ENCODE measurements at places on chromosomes 4 and X.

GRCh38 chr4:15293711-15294110 is 134.1 kb upstream of the C1QTNF7 start:
- DNase-seq = no peak

DNA sequence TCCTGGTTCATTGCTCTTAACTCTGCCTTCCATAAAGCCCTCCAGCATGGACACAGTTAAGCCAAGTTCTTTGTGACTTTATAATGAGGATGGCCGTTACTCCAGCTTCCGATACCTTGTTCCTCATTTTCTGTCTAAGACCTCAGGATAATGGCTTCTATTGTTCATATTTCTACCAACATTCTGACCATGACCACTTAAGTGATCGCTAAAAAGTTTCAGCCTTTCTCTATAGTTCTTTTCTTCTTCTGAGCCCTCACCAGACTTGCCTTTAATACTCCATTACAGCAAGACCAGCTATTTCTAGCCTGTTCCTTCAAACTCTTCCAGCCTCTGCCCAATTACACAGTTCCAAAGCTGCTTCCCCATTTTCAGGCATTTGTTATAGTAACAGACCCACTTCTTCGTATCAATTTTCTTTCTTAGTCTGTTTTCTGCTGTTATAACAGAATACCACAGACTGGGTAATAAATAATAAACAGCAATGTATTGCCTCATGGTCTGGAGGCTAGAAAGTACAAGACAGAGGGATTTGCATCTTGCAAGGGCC is 12.3 kb downstream of the RNF175 start:
- no peak for DNase-seq

DNA sequence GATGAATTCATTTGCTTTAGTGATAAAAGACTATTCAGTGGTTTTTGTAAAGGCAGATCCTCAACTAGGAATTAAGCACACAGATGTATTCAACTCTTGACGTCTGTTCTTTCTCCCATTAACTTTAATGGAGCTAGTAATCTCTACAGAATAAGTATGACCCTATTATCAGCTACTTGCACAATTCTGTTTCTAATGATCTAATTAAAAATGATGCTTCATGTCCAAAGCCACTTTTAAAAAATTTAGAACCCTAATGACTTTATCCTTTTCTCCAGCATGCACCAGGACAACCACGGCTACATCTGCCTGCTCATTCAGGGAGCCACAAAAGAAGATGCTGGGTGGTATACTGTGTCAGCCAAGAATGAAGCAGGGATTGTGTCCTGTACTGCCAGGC is 85.4 kb downstream of the CBR4 start:
- DNase-seq = no peak

- no peak for DNase-seq
Observed at GRCh38 chr4:94488670-94489069, 36.9 kb downstream of the PDLIM5 start.

DNA sequence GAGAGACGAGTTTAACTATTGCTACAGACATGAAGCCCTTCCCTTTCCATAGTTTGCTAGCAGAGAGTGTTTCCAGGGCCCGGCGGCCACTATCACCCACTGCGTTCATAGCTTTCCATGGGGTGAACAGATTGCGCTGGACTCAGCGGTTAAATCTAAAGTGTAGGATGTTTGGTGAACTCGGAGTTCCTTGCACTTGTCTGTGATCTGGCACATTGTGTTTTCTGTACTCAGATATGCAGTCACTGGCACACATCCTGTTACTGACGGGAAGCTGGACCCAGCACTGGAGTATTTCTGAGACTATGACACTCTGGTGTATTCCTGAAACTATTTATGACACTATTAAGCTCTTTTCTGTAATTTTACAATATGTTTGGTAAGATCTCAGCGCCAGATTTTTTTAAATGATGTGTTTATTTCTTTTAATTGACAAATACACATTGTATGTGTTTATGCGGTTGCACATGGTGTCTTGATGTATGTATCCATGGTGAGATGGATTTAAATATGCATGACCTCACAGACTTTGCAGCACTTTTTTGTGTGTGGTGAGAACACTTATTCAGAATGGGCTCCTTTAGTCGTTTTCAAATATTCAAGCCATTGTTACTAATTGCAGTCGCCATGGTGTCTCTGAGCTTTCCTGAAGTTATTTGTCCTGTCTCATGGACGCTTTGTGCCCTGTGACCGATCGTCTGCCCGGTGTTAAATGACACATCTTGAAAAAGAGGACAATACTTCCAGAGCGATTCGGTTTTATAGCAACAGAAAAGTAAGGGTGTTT is 14.1 kb downstream of the CD99 start:
- DNase-seq = no peak

DNA sequence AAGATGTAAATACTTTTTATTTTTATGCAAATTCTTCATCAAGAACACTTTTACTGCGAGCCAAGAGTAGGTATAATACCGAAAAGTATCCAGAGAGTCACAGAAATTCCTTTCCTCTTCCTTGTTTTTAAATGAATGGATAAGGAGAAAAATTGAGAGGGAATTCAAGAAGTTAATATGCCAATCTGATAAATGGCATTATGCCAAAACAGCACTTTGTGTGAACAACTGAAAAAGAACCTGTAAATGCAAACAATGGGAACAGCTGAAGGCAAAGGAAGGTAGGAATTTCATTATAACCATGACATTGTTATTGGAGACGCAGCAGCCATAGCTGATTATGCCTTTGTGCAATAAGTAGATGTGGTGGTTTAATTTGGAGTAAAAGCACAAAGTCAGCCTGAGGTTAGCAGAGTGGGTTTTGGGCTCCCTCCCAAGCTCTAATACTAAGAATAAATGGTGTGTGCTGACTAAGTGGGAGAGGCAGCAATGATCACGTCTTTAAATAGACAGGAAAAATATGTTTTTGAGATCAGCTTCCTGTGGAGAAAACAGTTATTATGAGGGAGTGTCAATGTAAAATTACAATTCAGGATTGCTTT is 209.8 kb upstream of the NDST4 start:
- DNase-seq = no peak

- no peak for DNase-seq
Observed at GRCh38 chrX:123834116-123834515, 25.7 kb upstream of the XIAP start.

GRCh38 chrX:108020631-108021030 is 24.2 kb upstream of the VSIG1 start:
- peak; percentile 0 for DNase-seq

DNA sequence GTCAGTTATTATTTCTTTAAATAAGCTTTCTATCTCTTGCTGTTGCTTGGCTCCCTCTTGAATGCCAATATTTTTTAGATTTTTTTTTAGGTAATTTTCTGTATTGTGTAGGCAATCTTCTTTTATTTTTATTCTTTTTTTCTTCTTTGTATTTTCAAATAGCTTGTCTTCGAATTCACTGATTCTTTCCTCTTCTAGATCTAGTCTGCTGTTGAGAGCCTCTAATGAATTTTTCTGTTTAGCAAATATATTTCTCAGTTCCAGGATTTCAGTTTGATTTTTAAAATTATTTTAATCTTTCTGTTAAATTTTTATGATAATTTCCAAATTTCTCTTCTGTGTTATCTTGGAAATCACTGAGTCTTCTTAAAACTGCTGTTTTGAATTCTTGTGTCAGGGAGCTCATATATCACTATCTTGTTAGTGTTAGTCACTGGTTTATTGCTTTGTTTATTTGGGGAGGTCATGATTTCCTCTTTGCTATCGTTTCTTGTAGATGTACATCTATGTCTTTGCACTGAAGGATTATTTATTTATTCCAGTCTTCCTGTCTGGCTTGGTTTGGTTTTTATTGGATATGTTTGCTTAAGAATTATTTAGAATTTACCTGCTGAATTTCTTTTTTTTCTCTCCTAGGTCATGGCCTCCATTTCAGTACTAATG is 39.9 kb upstream of the GPRIN3 start:
- no peak for DNase-seq

GRCh38 chr4:65791812-65792308 is 121.6 kb upstream of the EPHA5 start:
- peak; percentile 43 for DNase-seq

- DNase-seq = no peak
Observed at GRCh38 chrX:48465336-48465933, 4.6 kb downstream of the SLC38A5 start.

DNA sequence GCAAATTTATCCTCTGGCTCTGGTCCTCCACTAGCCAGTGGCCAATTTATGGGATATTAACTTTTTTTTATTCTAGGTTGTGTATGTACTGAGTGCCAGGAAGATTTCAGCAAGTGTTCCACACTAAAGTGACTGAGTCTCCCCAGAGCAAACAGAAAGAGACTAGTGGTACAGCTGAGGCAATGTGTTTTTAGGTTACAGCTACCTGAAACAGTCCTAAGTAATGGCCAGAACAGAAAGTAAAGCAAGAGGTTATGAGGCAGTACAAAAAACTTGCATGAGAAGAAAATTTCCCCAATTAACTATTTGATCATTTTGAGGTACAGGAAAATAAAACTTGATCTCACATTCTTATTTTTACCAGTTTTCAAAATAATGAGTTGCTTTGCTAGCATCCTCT is 31.2 kb downstream of the PRDM8 start:
- DNase-seq = no peak

DNA sequence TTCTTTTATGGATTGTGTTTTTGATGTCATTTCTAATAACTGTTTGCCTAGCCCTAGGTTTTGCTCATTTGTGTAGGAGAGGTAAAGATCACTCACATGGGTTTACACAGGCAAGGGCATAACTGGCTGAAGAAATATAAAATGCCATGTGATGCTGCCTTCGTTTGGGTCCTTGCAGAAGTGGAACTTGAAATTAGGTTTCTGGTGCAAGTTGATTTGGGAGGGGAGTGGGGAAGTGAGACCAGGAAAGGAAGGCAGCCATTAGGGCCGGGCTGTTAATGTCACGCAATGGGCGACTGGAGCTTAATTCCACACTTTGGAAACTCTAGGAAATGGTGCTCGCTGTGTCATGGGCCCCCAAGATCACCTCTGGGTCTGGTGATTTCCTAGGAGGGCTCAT is 14.5 kb downstream of the CLCN4 start:
- DNase-seq = no peak

DNA sequence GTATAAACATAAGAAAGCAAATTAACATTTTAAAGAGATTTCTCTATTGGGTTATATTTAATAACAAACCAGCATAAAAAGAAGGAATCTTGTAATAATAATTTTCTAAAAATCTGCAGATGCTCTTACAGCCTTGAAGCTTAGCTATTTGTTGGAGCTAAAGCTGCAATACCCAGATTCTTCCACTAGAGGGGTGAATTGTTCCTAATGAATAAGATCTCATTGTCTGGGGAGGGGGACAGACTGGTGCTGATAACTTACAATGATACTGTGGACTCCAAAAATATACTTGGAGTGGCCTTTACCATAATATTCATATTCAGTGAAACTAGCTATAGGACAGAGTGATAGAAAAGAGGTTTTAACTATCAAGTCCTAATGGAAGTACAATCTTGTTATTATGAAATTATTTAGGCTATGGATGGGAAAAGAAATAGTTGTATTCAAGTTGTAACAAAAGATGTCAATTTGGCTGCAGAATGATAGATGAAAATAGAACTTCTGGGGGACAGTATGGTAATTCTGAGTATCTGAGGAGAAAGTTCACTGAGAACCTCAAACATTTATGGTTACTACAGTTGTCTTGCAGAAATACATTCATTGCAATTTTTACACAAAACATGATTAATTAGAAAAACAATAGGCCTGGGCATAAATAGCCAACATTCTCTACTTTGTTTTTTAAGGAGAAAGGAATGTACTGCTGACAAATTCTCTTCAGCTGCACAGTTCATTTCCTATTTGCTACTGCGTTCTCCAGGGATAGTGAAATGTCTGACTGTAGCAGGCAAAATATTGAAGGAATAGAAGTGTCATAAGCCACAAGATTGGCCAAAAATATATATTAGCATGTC is 443.3 kb downstream of the GBA3 start:
- peak; percentile 7 for DNase-seq

DNA sequence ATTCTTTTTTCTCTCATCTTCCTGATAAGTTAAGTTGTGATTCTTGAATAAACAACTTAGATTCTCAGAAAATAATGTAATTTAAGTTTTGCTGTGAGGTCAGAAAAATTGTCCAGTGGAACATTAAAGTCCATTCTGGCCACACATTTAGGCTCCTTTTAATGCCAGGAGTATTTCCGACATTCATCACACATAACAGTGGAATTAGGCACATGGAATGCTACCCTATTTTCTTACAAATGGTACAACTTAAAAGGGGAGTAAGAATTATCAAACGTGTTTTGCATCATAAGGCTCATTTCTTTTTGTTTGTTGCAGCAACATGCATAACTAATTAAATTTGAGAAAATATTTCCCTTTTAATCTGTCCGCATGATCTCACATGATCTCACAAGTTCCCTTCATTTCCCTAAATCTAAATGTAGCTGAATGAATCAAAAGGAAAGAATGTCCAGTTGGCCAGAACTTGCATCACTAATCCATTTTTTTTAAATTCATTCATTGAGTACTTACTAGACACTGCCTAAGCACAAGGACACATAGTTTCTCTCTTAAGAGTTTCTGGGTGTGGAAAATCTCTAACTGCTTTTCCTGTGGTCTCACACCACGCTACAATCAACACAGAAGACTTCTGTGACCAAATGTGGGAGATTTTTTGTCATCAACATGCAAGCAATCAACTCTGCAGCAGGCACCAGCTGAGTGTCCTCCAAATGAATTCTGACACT is 22.0 kb downstream of the SPARCL1 start:
- DNase-seq = no peak

GRCh38 chrX:133365871-133366611 is 49.2 kb downstream of the GPC4 start:
- no peak for DNase-seq

GRCh38 chr4:106497271-106497670 is 128.7 kb upstream of the GIMD1 start:
- DNase-seq = no peak

GRCh38 chr4:151035328-151035727 is 20.2 kb upstream of the LRBA start:
- peak; percentile 88 for DNase-seq

GRCh38 chr4:111556141-111556781 is 589.0 kb upstream of the FAM241A start:
- no peak for DNase-seq

DNA sequence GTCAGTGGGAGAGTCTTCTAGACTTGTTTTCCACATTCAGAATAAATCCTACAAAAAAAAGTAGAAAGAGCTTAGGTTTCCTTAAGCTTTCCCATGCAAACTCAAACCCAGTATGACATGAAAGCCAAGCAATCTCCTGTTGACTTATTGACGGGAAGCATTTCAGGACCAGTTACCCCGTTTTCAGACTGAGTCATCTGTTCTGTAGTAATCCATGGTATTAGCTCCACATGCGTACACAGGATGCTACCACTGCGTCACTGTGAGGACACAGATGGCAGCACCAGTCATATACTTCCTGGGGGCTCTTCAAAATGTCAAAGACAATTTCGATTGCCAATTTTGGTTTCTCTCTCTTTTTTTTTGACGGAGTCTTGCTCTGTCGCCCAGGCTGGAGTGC is 224.9 kb upstream of the MAD2L1 start:
- no peak for DNase-seq

GRCh38 chr4:144174401-144175067 is 34.0 kb upstream of the GYPA start:
- peak; percentile 35 for DNase-seq

GRCh38 chrX:103361798-103362197 is 5.5 kb downstream of the TCEAL9 start:
- no peak for DNase-seq

All from NCI-H510A treated with DMSO at 0.1 percent for 48 hours (cell line).